Thymus (tissue), 14 donors: ENCODE measurements at places on chromosomes 1 and 21.

- DNase-seq: no peak
These were observed 351.4 kb downstream of the NPHP4 start for GRCh38 chr1:5640845-5641244.

- DNase-seq: no peak
These were observed 35.1 kb downstream of the DIRAS3 start for GRCh38 chr1:68015369-68015768.

GRCh38 chr1:168485048-168485447 is 58.7 kb downstream of the XCL2 start:
- DNase-seq: no peak

- no peak for DNase-seq
These were observed 17.4 kb downstream of the UAP1 start for GRCh38 chr1:162578936-162579335.

DNA sequence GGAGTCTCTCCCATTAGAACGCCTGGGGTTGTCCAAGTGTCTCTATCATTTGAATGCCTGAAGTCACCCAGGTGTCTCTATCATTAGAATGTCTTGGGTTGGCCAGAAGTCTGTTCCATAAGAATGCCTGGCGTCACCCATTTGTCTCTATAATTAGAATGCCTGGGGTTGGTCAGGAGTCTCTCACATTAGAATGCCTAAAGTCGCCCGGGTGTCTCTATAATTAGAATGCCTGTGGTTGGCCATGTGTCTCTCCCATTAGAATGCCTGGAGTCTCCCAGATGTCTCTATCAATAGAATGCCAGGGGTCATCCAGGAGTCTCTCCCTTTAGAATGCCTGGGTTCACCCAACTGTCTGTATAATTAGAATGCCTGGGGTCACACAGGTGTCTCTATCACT is 54.5 kb downstream of the RNF187 start:
- DNase-seq: no peak

- DNase-seq: no peak
These were observed 55.0 kb downstream of the ADARB1 start for GRCh38 chr21:45129189-45129923.

GRCh38 chr1:57725318-57725717 is 301.5 kb upstream of the DAB1 start:
- no peak for DNase-seq

DNA sequence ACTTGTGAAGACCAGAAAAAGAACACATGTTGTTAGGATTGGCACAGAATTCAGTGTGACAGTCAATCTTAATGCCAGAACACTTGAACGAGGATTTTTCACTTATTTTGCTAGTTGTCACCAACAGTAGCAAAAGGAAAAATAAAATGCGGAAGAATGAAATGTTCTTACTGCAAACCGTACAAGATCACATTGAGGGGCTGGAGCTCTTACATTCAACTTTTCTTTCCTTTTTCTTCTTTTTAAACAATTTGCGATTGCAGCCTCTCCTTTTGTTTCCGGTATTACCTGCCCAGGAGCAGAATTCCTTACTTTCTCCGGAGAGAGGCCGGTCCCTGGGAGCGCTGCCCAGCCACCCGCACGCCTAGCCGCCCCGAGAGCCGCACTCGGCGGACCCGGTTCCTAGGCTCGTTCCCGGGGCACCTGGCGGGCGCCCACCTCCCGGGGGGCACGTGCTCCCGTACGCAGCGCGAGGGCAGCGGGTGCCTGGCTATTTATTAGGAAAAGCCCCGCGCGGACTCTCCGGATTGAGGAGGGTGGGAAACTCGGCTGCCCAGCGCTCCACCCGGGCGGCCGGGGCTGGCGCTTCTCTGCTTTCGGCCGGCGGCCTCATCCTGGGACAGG is 1.2 kb upstream of the CAMTA1 start:
- no peak for DNase-seq

- DNase-seq: no peak
These were observed 26.1 kb downstream of the MRPL37 start for GRCh38 chr1:54225986-54226559.

DNA sequence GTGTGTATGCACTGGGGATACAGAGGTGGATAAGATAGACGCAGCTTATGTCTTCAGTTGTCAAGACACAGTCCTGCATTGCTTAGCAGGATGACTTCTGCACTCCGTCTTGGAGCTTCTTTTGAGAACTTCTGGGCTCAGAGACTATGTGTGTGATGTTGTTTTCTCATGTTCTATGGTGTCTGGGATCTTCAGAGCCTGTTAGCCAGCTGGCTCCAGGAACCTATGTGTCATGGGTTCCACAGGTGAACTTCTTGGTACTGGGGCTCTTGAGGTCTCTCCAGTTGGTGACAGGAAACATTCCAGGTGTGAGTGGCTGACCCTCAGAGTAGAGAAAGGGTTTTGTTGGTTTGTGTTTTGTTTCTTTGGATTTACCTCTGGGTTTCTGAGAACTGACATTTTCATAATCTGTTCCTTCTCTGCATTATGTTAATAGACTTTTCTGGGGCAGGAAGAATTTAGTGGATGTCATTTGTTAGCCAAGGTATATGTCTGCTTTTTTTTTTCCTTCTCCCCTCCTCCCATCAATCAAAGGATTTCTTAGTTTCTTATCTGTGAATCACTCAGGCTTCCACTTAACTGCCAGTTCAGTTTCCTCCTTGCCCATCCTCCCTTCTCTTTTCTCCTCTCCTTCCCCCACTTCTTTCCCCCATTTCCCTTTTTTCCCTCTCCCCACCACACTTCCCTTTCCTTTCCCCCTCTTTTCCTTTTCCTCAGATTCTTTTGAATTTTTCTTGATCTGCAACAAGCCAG is 18.1 kb downstream of the FGGY start:
- DNase-seq: no peak

- DNase-seq: no peak
These were observed 11.1 kb upstream of the ATF3 start for GRCh38 chr1:212597487-212597886.

GRCh38 chr1:110176299-110176956 is 26.1 kb downstream of the SLC6A17 start:
- no peak for DNase-seq

- no peak for DNase-seq
These were observed 46.0 kb upstream of the JUN start for GRCh38 chr1:58829866-58830265.

DNA sequence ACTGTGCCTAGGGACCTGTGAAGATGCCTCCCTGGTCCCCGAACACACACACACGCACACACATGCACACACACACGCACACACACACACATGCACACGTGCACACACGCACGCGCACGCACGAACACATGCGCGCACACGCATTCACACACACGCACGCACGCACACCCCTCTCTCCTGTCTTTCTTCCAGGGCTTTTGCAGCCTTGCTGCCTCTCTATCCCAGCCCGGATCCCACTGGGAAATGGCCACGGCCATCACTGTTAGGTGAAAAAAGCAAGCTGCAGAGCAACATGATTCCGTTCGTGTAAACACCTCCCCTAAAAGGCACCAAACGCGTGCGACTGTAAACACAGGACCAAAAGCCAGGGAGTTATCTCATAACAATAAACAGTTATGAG is 39.7 kb downstream of the NKAIN1 start:
- DNase-seq: no peak

DNA sequence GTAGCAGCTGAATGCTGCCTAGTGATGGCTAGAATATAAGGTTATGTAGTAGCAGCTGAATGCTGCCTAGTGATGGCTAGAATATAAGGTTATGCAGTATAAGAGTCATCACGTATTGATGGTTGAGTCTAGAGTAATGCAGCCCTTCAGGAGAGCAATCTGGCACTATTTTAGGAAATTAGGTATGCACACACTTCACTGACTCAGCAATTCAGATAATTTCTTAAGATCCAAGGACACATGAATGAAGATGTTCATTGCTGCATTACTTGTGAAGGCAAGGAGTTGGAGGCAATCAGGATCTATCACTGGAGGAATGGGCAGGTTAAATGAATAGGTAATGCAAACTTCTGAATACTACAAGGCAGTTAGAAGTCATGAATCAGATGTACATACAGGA is 13.6 kb downstream of the LTN1 start:
- DNase-seq: no peak
